ENCODE measurements at places on chromosomes 6 and 20.

DNA sequence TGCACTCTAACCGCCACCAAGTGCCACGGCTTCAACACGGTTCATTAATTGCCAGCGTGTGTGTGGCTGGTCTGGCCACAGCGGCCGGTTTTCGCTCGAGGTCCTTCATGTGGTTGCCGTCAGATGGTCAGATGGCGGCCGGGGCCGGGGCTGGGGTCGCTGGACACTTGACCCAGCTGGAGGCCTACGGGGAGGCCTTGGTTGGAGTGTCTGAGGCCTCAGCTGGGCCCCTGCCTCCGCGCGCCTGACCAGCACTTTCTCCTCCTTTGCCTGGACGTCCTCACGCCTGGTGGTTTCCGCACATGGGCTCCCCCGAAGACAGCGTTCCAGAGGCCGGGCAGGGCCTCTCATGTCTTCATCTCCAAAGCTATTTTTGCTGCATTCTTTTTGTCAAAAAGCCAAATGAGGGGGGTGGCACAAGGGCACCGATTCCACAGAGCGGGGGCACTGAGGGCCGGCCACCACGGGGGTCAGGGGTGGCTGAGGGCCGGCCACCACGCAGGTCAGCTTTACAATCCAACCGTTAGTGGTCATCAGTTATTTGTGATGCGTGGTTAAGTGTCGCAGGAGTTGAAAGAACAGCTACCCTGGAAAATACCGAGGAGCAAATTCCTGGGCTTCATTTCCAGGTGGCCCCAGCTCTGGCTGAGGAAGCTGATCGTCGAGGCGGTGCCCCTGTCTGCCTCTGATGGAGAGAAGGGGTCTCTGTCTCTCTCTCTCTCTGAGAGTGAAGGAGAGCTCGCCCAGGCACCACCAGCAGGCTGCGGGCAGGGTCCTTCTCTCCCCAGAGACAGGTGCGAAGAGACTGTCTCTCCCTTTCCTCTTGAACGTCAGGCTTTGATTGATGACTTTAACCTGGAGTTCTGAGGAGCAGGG, 50.5 kb upstream of the FRMD1 start:
- DNase-seq = no peak

GRCh38 chr6:52759085-52759484, 4.2 kb downstream of the GSTA2 start:
- no peak for DNase-seq

DNA sequence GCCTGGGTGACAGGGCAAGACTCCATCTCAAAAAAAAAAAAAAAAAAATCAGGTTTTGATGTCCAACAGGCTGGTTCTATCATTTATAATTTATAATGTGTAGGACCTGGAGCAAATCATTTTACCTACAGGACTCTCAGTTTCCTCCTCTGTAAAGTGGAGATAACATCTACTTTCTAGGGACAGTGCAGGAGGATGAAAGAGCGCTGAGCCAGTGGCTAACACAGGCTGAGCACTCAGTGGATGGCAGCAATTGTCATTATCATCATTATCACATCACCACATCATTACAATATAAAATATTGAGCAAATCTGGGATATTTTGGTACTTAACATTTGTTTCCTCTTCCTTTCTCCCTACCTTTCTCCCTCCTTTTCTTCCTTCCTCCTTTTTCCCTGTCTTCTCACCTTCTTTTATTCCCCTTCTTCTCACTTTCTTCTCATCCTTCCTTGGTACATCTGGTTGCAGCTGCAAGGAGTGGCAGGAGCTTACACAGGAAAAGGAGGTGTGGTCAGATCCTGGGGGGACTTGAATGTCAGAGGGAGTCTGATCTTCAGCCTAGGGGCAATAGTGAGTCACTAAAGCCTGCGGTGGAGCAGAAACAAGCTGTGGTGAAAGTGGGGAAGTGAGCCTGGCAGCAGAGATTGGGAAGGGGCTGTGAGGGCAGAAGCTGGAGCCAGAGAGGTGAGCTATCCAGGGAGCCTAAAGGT, 24.6 kb upstream of the CTNNBL1 start:
- no peak for DNase-seq

DNA sequence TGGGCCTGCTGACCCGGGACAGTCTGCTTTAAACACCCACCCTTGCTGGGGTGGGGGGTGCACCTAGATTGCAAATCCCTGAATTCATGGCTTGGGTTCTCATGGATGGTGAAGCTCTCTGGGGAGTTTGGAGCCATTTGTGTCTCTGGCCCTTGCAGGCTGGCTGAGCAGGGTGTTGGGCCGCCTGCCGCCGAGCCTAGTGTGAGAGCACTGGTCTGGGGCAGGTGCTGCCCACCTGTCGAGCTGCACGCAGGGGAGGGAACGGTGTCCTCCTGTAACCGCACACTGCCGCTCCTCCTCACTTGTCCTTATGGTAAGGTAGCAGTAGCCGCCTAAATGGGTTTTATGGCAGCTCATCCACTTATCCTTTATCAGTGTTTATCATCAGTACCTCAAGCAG, 143.9 kb downstream of the DTNBP1 start:
- DNase-seq = no peak

- no peak for DNase-seq
Observed at GRCh38 chr20:50215926-50216325, 25.3 kb downstream of the CEBPB start.

DNA sequence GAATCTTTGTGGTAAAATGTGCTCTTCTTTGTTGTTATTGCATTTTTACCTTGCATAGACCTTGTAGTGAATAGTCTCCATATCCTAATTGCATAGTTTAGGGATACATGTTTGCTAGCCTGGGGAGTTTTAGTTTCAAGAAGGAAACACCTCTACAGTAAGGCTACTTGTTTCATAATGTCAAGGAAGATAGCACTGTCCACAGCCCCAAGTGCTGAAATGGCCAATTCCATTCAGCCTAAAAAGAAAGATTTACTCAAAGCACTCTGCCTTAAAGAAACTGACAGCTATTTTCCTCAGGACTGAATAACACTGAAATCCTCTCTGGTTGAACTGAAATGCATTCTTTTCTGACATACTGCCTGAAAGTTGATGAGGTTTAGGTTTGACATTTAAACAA, 2.6 kb downstream of the HCRTR2 start:
- DNase-seq = no peak

DNA sequence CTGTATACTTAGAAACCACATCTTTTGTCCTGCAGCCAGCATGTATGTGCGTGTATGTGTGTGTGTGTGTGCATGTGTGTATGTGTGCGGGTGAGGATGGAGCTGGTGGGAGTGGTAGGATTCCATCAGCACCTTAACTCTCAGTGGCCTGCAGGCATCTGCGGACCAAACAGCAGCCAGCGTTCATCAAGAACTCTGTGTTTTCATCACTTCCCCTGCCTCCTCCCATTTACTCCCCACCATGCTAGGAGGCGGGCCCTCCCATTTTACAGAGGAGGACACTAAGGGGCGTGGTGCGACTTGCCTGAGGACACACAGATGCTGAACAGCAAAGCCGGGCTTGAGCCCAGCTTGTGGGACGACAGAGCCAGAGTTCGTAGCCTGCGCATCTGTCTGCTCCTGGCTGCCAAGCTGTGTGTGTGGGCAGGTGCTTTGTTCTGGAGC, 8.9 kb downstream of the VSTM2L start:
- peak; percentile 81 for DNase-seq

GRCh38 chr6:37988696-37989095, 169.2 kb downstream of the ZFAND3 start:
- DNase-seq = no peak

- no peak for DNase-seq
Observed at GRCh38 chr6:37802810-37803209, 16.7 kb upstream of the ZFAND3 start.

DNA sequence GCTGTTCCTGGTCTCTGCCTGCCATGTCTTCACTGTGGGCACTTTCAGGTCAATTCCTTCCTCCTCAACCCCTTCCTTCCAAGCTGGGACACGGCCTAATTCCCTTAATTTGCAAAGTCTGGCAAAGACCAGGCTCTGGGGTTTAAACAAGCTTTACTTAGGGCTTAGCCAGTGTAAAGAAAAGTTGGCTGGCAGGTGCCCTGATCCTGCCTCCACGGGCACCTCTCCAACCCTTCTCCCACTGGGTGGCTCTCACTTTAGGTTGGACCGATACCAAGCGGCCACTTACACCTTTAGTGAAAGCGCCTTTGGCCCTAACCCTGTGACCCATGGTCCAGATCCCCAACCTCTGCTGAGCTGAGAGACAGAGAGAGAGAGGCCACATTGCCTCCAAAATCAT, 13.7 kb upstream of the MLN start:
- no peak for DNase-seq

DNA sequence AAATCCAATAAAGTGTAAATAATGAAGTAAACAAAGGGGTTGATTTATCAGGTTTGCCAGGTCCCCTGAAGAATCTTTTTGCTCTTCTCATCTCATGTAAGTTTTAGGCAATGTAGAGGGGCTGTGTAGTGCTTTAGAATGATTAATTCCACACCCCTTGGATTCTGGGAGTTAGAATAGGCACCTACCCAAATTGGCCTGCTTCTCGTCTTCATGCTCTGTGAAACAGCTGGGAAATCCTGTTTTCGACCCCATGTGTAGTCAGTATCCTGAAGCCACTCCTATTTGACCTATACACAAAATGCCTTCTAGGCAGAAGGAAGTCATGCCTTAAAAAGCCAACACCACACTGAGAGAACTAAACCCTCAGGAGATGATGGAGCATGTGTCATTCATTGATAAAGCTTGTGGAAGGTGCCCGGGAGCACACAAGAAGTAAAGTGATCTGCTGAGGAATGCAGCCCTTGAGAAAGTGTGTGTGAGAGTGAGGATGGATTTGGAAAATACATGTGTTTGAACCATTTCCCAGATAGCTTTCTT, 170.9 kb downstream of the KLHL32 start:
- DNase-seq = no peak

- DNase-seq = peak; percentile 49
Observed at GRCh38 chr6:42166444-42167141, 6.6 kb upstream of the GUCA1A start.

- peak; percentile 44 for DNase-seq
Observed at GRCh38 chr6:106026748-106027715, 59.1 kb upstream of the PRDM1 start.

- no peak for DNase-seq
Observed at GRCh38 chr20:52342913-52343312, 151.3 kb upstream of the ZFP64 start.

DNA sequence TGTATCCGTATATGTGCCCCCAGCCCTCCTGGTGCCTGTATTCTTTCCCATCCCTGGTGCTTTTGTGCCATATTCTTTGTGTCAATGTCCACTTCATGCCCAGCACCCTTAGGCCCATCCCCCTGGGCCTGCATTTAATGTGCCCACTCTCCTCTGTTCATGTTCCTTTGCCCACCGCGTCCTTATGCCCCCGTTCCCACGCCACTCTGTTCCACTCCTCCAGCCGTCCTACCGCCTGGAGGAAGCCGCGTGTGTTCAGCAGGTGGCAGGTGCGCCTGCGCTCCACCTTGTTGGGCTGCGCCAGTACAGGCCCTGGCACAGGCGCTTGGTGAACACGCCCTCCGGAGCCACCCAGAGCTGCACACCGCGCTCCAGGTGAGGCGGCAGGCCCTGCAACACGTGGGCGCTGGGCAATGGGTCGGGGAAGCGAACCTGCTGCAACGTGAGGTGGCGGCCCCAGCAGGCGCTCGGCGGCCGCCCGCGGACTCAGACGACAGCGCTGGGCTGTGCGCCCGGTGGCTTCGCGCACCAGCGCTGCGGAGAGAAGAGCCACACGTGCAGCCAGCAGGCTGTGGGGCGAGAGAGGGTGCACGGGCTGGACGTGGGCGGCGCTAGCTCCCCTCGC, 4.0 kb upstream of the FOXS1 start:
- no peak for DNase-seq

GRCh38 chr6:141359953-141360352, 772.8 kb upstream of the GJE1 start:
- no peak for DNase-seq

DNA sequence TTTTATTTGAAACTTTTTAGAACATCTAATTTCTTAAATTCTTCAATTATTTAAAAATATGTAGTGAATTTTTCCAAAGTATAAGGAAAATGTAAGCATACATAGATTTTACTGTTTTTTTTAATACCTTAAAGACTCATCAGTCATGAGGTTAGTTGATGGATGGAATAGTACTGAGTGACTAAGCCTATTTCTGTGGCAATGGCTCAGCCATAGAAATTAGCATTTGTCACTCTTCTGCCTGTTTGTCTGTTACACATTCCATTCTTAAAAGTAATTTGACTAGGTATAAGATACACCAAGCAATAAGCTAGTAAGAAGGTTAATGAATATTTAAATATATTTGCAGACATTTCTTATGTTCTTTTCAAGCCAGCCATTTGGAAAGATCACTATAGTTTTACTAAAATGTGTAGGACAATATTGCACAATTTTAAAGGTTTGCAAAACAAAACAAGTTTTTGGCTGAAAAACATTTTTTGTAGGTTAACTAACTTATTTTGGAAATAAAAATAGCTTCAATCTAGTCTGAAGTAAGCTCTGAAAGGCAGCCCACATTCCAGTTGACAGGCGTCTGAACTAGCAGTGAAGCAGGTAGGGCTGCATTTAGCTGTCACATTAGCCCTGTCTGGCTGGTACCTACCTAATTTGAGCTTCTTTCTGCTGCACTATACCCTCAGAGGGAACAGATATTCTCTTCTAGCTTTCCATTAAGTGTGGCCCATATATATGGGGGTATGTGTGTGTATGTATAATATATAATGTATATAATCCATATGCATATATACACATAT, 385.7 kb downstream of the GRIK2 start:
- DNase-seq = no peak

GRCh38 chr6:69294862-69295261, 501.9 kb downstream of the LMBRD1 start:
- DNase-seq = no peak

- DNase-seq = no peak
Observed at GRCh38 chr6:40054186-40054585, 119.9 kb upstream of the MOCS1 start.

GRCh38 chr6:32610682-32611296, 21.1 kb upstream of the HLA-DRB1 start:
- DNase-seq = no peak

DNA sequence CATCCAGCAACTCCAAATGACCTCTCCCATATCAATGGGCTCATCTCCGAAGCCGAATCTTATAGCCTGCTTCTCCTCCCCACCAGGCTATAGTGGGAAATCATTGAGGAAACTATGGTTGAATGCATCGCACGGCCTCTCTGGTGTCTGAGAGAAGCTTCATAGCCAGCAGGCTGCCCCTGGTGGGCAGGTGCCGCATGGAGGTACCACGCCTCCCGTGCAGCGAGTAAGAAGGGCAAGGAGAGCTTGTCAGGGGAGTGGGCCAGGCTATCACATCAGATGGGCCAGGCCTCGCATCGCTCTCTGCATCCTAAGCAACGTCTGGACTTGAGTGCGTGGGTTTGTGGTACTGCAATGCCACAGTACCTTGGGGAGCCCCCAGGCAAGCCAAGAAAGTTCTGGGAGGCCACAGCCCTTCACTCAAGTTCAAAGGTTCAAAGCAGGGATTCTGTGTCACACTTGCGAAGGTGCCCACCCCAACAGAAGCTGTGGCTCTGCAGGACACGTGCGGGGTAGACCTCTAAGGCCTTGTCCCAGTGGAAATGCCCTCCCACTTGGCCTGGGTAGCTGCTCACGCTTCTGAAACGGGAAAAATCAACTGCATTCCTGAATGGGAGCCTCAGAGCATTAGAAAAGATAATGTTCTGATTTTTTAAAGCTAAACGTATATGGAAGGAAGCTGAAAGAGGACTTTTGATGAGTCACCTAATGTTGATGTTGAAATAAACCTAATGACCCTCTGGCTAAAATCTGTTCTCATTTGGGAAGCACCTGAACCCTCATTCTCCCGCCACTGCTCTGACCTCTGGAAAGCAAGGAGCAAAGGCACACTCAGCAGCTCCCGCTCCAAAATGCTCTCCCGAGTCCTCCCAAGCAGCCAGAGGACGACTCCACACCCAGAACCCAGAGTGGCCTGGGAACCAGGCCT, 8.4 kb upstream of the IRF4 start:
- DNase-seq = no peak

- DNase-seq = no peak
Observed at GRCh38 chr6:45801471-45802289, 214.0 kb downstream of the CLIC5 start.

Data from uterus (tissue), 4 donors.